ENCODE measurements at places on chromosomes 12 and 14. TPM values are rescaled to one million over a fixed set of nuclear protein-coding genes. Genes with fewer than 3 reads are reported as not detected.

- H3K4me3 ChIP-seq = no peak overlapping the region
- H3K27ac ChIP-seq = no peak overlapping the region
- no peaks in the 10 kb centered on the region for H3K27me3 ChIP-seq
- H3K4me1 ChIP-seq = no peaks in the 10 kb centered on the region
- DNase-seq = no peak
Observed at GRCh38 chr12:67773896-67774295, 125.4 kb downstream of the DYRK2 start.

- no peak for DNase-seq
- H3K27me3 ChIP-seq = no peaks in the 10 kb centered on the region
- H3K4me3 ChIP-seq = no peak overlapping the region
- H3K36me3 ChIP-seq = no peaks in the 10 kb centered on the region
- no peak overlapping the region for H3K27ac ChIP-seq
Observed at GRCh38 chr14:104507443-104507842, 72.1 kb upstream of the C14orf180 start.

- H3K4me1 ChIP-seq = no peaks in the 10 kb centered on the region
- no peaks in the 10 kb centered on the region for H3K36me3 ChIP-seq
- DNase-seq = peak; percentile 55
Observed at GRCh38 chr12:53974084-53975063, at the start of gene HOTAIR. TSS of gene HOTAIR (minus strand) at chr12:53974954.

- no peak overlapping the region for H3K27ac ChIP-seq
- H3K4me3 ChIP-seq = no peak overlapping the region
- no peaks in the 10 kb centered on the region for H3K4me1 ChIP-seq
- H3K36me3 ChIP-seq = peaks cover 12% of the 10 kb centered on the region
- H3K27me3 ChIP-seq = no peaks in the 10 kb centered on the region
Observed at GRCh38 chr12:30598889-30599288, 96.8 kb downstream of the IPO8 start.

The COQ5 gene
- 34.8 TPM for total RNA-seq

The RNF212B gene
- 0.39 TPM for total RNA-seq

- H3K27me3 ChIP-seq = no peaks in the 10 kb centered on the region
- H3K4me1 ChIP-seq = no peaks in the 10 kb centered on the region
- no peak overlapping the region for H3K27ac ChIP-seq
- DNase-seq = no peak
Observed at GRCh38 chr14:24895243-24895583, 154.7 kb downstream of the STXBP6 start.

GRCh38 chr12:6539707-6540134 lies 5.4 kb downstream of the GAPDH start:
- peak overlapping the region; percentile 56 for H3K4me3 ChIP-seq
- H3K36me3 ChIP-seq = peaks cover 63% of the 10 kb centered on the region

GRCh38 chr12:104656383-104656782 lies 199.6 kb downstream of the CHST11 start:
- no peak overlapping the region for H3K4me3 ChIP-seq
- H3K27ac ChIP-seq = no peak overlapping the region
- no peaks in the 10 kb centered on the region for H3K27me3 ChIP-seq
- H3K4me1 ChIP-seq = peaks cover 2% of the 10 kb centered on the region
- DNase-seq = no peak

DNA sequence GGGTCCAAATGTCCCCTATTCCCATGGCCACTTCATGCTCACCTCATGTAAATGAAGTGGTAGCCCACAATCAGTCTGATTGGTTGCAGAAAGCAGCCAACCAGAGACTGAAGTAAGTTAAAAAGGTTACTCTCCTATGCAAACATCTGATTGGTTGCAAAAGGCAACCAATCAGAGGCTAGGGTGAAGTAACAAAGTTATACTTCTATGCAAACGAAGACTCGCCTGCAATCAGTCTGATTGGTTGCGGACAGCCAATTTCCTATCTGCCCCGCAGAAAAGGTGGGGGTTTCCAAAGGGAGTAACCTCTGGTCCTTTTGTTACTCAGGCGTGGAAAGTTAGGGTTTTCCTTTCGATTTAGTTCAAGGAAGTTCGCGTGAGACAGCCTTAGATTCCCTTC lies 208.1 kb upstream of the NEDD1 start:
- no peak for DNase-seq
- no peaks in the 10 kb centered on the region for H3K27me3 ChIP-seq
- no peak overlapping the region for H3K27ac ChIP-seq
- H3K4me3 ChIP-seq = no peak overlapping the region

DNA sequence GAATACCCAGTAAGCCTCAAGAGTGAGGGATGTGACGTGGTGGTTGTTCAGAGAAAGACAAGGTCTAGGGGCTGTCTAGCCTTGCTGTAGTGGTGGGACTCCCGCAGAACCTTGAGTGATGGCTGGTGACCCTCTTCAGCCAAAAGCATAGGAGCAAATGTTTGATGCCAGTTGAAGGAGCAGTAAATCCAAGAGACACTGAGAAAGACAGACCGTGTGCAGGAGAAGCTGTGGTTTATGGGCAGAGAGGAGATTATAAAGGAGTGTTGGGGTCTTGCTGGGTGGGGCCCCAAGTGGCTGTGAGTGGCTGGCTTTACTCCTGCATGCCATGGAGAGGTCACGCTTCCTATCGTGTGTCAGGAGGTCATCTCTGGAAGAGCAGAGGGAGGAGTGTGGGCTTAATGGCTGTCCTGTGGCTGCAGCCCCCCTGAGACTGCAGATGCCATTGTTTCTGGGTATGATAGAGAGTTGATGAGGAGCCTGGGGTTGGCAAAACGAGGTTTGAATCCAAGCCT lies 152.0 kb upstream of the CCND2 start:
- peaks cover 5% of the 10 kb centered on the region for H3K4me1 ChIP-seq
- peak; percentile 24 for DNase-seq
- no peaks in the 10 kb centered on the region for H3K36me3 ChIP-seq
- H3K27me3 ChIP-seq = no peaks in the 10 kb centered on the region
- H3K4me3 ChIP-seq = no peak overlapping the region

The KRT83 gene
- not detected for total RNA-seq

The NANOG gene
- total RNA-seq = 211 TPM

GRCh38 chr14:61699027-61699426 lies 3.7 kb downstream of the HIF1A start:
- DNase-seq = no peak
- H3K4me1 ChIP-seq = peaks cover 3% of the 10 kb centered on the region
- H3K4me3 ChIP-seq = peak overlapping the region; percentile 97
- H3K27me3 ChIP-seq = no peaks in the 10 kb centered on the region
- H3K27ac ChIP-seq = no peak overlapping the region

GRCh38 chr12:93419388-93420034 lies 22.2 kb downstream of the UBE2N start:
- DNase-seq = no peak
- H3K4me3 ChIP-seq = no peak overlapping the region
- H3K27me3 ChIP-seq = no peaks in the 10 kb centered on the region
- peaks cover 3% of the 10 kb centered on the region for H3K4me1 ChIP-seq
- peaks cover under 1% of the 10 kb centered on the region for H3K36me3 ChIP-seq

The CD163L1 gene
- total RNA-seq = 0.18 TPM

GRCh38 chr12:130219929-130220705 lies 57.9 kb downstream of the FZD10 start:
- no peak for DNase-seq
- no peak overlapping the region for H3K4me3 ChIP-seq
- peaks cover 2% of the 10 kb centered on the region for H3K36me3 ChIP-seq
- peaks cover 6% of the 10 kb centered on the region for H3K4me1 ChIP-seq
- H3K27me3 ChIP-seq = peaks cover 26% of the 10 kb centered on the region
- no peak overlapping the region for H3K27ac ChIP-seq

All from H9 (cell line).